Mesothelial cell of epicardium (in vitro differentiated cells): ENCODE measurements at places on chromosomes 4 and X. TPM values are rescaled to one million over a fixed set of nuclear protein-coding genes. Genes with fewer than 3 reads are reported as not detected.

The PGRMC1 gene
- 137 to 143 TPM (median 140 TPM) in 3 replicates for total RNA-seq

GRCh38 chr4:88826771-88827170, 129.1 kb upstream of the NAP1L5 start:
- no peaks in the 10 kb centered on the region for H3K36me3 ChIP-seq
- peaks cover 21% of the 10 kb centered on the region for H3K4me1 ChIP-seq
- no peak overlapping the region for H3K27ac ChIP-seq

The RAB40A gene
- total RNA-seq = 0.78 to 1.5 TPM (median 1.3 TPM) in 3 replicates

DNA sequence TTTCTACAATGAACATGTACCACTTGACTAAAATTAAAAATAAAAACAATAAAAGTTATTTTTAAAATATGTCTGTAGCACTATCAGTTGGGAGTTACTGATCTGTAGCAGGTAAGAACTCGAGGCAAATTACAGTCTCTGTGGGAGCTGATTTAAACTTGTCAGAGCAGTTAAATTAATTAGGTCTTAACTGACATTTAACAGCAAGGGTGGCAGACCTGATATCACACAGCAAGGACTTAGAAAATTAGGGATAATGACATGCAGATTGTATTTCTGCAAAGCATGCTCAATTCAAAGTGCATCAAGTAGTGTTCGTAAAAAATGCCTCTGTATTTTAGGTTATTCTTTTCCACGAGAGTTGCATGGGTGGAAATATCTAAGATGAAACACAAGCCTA, 208.9 kb downstream of the SPATA18 start:
- H3K27me3 ChIP-seq = no peaks in the 10 kb centered on the region
- H3K4me3 ChIP-seq = no peak overlapping the region
- no peak for DNase-seq

The UCP1 gene
- total RNA-seq = not detected in 3 replicates

The OTOP1 gene
- not detected in 3 replicates for total RNA-seq

GRCh38 chr4:183337349-183337748, 15.1 kb upstream of the CLDN24 start:
- H3K4me3 ChIP-seq = no peak overlapping the region
- DNase-seq = no peak
- no peaks in the 10 kb centered on the region for H3K4me1 ChIP-seq
- H3K27ac ChIP-seq = no peak overlapping the region
- peaks cover 9% of the 10 kb centered on the region for H3K27me3 ChIP-seq
- no peaks in the 10 kb centered on the region for H3K36me3 ChIP-seq

The TMPRSS11A gene
- total RNA-seq = 1.6 to 1.8 TPM (median 1.8 TPM) in 3 replicates

DNA sequence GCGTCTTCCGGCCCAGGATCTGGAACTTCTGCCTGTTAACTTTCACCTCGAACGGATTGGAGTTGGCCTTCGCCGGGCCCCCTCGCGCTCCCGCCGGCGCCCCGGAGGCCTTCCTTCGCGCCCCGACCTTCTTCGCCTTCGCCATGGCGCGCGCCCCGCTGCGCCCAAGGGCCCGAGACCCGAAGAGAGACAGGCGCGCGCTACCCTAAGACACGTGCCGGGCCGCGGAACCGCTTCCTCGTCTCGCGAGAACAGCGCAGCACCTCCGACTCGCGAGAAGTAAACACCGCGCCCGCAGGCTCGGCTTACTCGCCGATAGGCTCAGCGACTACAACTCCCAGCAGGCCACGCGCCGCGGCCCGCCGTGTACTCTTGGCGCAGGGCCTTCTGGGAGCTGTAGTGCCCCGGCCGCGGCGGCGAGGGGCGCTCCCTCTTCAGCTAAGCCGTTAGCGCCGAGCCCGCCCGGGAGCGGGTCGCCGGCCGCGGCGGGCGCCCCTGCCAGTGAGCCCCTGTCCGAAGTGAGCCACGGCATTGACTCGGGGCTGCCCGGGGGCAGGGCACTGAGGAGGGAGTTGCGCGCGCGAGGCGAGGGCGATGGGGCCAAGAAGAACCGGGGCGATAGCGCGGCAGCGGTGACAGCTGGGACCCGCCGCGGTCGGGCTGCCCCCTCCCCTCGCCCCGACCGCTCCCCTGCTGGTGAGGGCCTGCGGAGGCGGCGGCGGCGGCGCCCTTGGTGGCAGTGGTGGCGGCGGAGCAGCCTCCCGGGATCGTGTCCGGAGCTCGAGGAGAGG, at the start of the genes GRK4 and NOP14:
Gene GRK4 (plus strand): TSS at position 397 of the 791 bp plus-strand sequence. CDS start 500 bp downstream, outside the sequence.
Gene NOP14 (minus strand): TSS at position 232 of the 791 bp plus-strand sequence. CDS start 87 bp downstream, at position 145.
- no peaks in the 10 kb centered on the region for H3K36me3 ChIP-seq
- peak; percentile 96 for DNase-seq
- H3K27me3 ChIP-seq = no peaks in the 10 kb centered on the region

The BEX5 gene
- total RNA-seq = 0.36 TPM in 1 of 3 replicates, not detected in the others

The SPP1 gene
- 23.9 to 33.3 TPM (median 30.3 TPM) in 3 replicates for total RNA-seq

The F11 gene
- 0.11 TPM in 1 of 3 replicates, not detected in the others for total RNA-seq

- no peaks in the 10 kb centered on the region for H3K36me3 ChIP-seq
- no peaks in the 10 kb centered on the region for H3K27me3 ChIP-seq
- H3K4me1 ChIP-seq = no peaks in the 10 kb centered on the region
- H3K4me3 ChIP-seq = no peak overlapping the region
- no peak for DNase-seq
- no peak overlapping the region for H3K27ac ChIP-seq
These were observed 145.8 kb upstream of the RASGEF1B start for GRCh38 chr4:81617545-81617944.

The SLC39A8 gene
- 7.9 to 9.5 TPM (median 9.3 TPM) in 3 replicates for total RNA-seq

- H3K4me3 ChIP-seq = no peak overlapping the region
- peaks cover 7% of the 10 kb centered on the region for H3K4me1 ChIP-seq
- no peaks in the 10 kb centered on the region for H3K36me3 ChIP-seq
- DNase-seq = no peak
These were observed 41.4 kb upstream of the GRID2 start for GRCh38 chr4:92262371-92262770.

GRCh38 chr4:137609718-137610430, 77.6 kb upstream of the PCDH18 start:
- DNase-seq = no peak
- H3K36me3 ChIP-seq = peaks cover 3% of the 10 kb centered on the region
- peaks cover 39% of the 10 kb centered on the region for H3K4me1 ChIP-seq
- H3K4me3 ChIP-seq = peak overlapping the region; percentile 6

The H2BW2 gene
- 0.11 to 0.20 TPM in 2 of 3 replicates, not detected in the other for total RNA-seq

DNA sequence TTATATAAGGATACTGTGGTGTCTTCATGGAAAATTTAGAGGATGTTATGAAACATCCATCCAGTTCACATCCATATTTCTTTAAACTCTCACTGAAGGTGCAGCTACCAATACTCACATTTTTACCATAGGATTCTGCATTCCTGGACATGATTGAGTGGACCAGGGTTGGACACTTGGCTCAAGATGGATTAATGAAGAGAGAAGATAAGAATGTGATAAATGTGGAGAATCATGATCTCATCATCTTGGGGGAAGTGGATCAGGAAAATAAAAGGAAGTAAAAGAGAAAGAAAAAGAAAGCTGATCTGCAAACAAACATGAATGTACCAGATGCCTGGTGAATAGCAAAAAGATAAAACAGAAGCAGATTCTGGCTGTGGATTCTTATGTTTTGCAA, 175.4 kb downstream of the NPFFR2 start:
- no peak for DNase-seq
- peak overlapping the region; percentile 4 for H3K27ac ChIP-seq
- H3K4me1 ChIP-seq = peaks cover 36% of the 10 kb centered on the region
- H3K36me3 ChIP-seq = no peaks in the 10 kb centered on the region
- no peaks in the 10 kb centered on the region for H3K27me3 ChIP-seq

DNA sequence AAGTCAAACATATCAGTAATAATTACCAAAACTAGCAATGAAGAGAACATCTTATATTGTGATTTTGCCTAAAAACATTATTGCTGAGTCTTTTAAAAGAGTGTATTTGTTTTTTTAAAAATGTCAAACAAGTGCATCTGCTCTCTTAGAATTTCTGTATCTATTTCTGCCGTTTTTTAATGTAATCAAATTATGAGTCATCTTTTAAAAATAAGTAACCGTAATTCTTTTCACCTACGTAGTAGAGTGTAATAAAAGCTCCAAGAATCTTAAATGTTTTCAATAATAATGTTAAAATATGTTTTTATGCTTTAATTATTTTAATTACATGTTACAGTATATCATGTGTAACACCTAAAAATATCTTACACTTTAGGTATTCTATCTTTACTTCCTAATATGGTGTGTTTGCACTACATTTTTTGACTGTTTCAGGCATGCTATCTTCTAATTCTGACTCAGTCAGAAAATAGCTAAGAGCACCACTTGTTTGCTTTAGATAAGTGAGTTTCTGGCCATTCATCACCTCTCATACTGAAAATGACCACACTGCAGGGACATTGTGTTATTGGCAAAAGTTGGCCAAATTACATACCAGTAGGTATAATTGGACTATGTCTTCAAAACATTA, 368.5 kb downstream of the PCDH7 start:
- peak overlapping the region; percentile 89 for H3K27ac ChIP-seq

- H3K4me3 ChIP-seq = no peak overlapping the region
- no peak overlapping the region for H3K27ac ChIP-seq
- H3K27me3 ChIP-seq = no peaks in the 10 kb centered on the region
- H3K4me1 ChIP-seq = no peaks in the 10 kb centered on the region
- peaks cover under 1% of the 10 kb centered on the region for H3K36me3 ChIP-seq
These were observed 19.1 kb downstream of the FGFRL1 start for GRCh38 chr4:1030559-1030958.

- H3K36me3 ChIP-seq = no peaks in the 10 kb centered on the region
- peaks cover 46% of the 10 kb centered on the region for H3K27me3 ChIP-seq
- DNase-seq = no peak
- no peak overlapping the region for H3K27ac ChIP-seq
These were observed 41.3 kb downstream of the C4orf50 start for GRCh38 chr4:5976921-5977320.

The PLP2 gene
- total RNA-seq = 37.5 to 38.1 TPM (median 37.8 TPM) in 3 replicates

DNA sequence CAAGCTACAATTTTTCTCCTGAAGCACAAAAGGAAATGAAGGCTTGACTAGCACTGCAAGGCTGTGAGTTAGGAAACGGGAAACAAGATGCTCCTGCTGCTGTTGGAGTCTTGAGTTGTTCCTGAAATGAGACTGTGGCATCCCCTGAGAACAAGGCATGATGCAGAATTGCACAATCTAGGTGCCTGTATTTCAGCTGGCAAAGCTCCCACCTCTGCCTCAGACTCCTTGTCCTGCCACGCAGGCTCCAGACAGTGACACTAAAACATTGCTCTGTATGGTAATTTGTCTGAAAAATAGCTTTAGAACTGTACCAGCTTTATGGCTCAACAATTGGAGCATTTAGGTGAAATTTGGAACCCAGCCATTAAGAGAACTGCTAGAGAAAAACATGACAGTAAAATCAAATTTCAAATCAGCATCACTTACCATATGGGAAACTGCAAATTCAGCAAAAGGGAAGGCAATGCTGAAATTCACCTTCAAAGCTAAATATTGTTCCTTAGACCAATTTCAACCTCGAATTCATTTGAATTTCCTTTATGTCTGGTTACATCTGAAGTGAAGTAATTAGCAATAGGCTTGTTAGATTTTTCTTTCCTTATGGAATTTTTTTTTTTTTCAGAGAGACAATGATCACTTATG, 103.4 kb downstream of the MFAP3L start:
- no peak overlapping the region for H3K4me3 ChIP-seq
- H3K36me3 ChIP-seq = no peaks in the 10 kb centered on the region
- DNase-seq = no peak
- H3K27ac ChIP-seq = no peak overlapping the region
- peaks cover 25% of the 10 kb centered on the region for H3K4me1 ChIP-seq
- H3K27me3 ChIP-seq = no peaks in the 10 kb centered on the region

- peaks cover 31% of the 10 kb centered on the region for H3K36me3 ChIP-seq
- H3K27me3 ChIP-seq = no peaks in the 10 kb centered on the region
- H3K4me1 ChIP-seq = peaks cover 5% of the 10 kb centered on the region
- no peak overlapping the region for H3K27ac ChIP-seq
These were observed 43.8 kb downstream of the TNIP2 start for GRCh38 chr4:2712261-2712842.

The CPE gene
- total RNA-seq = 93.8 to 105 TPM (median 94.1 TPM) in 3 replicates

DNA sequence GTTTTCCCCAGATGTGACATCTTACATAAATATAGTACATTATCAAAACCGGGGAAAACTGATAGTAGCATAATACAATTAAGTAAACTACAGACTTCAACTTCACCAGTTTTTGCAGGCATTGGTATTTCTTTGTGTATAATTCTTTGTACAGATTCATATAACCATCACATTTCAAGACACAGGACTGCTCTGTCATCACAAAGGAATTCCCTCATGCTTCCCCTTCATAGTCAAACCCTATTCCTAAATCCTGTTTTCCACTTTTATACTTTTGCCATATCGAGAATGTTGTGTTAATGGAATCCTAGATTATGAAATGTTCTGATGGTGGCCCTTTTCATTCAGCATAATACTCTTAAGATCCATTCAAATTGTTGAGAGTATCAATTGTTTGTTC, 36.0 kb downstream of the STIM2 start:
- peaks cover 6% of the 10 kb centered on the region for H3K36me3 ChIP-seq
- H3K27ac ChIP-seq = no peak overlapping the region
- no peak for DNase-seq
- no peak overlapping the region for H3K4me3 ChIP-seq
- H3K4me1 ChIP-seq = peaks cover 14% of the 10 kb centered on the region

GRCh38 chrX:110081740-110082139, 78.8 kb downstream of the TMEM164 start:
- no peak overlapping the region for H3K4me3 ChIP-seq
- DNase-seq = no peak
- H3K36me3 ChIP-seq = peaks cover 7% of the 10 kb centered on the region
- no peaks in the 10 kb centered on the region for H3K27me3 ChIP-seq
- no peak overlapping the region for H3K27ac ChIP-seq

DNA sequence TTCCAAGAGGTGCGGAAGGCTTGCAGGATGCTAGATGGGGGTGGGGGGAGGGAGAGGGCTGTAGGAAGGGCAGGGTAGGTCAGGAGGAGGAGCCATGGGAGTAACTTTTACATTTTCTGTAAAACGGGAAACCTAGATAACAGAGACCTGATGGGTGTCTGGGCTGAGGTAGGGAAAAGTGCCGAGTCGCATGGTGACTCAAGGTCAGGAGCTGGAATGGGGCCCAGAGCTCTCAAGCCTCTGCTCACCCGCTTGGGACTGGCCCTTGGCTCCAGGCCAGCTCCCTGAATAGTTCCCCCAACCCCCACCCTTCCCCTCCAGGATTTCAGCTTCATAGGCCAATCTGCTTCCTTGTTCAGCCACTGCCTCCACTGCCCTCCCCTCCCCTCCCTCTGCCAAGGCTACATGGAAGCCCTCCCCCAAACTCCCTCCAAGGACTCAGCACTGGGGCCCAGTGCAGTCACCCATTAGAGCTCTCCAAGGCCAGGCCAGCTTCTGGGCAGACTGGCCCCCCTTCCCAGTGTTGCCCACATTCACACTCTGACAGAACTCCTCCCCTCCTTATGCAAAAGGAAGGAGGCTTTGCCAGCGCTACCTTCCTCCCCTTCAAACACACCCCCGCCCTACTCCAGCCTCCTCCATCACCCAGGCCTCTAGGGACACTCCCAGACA, 43.6 kb downstream of the TSC22D3 start:
- no peaks in the 10 kb centered on the region for H3K27me3 ChIP-seq
- H3K27ac ChIP-seq = peak overlapping the region; percentile 39
- H3K36me3 ChIP-seq = no peaks in the 10 kb centered on the region
- peaks cover 43% of the 10 kb centered on the region for H3K4me1 ChIP-seq
- DNase-seq = no peak

- H3K36me3 ChIP-seq = no peaks in the 10 kb centered on the region
- peaks cover 19% of the 10 kb centered on the region for H3K4me1 ChIP-seq
- no peak overlapping the region for H3K27ac ChIP-seq
- no peaks in the 10 kb centered on the region for H3K27me3 ChIP-seq
- H3K4me3 ChIP-seq = no peak overlapping the region
- DNase-seq = no peak
These were observed 208.8 kb upstream of the CLNK start for GRCh38 chr4:10893395-10893794.

The CLOCK gene
- total RNA-seq = 19.8 to 23.1 TPM (median 22.8 TPM) in 3 replicates

GRCh38 chr4:40149960-40150385, 46.9 kb upstream of the RHOH start:
- H3K4me3 ChIP-seq = no peak overlapping the region
- H3K27ac ChIP-seq = no peak overlapping the region
- no peak for DNase-seq
